ENCODE measurements at places on chromosomes 1 and 21.

GRCh38 chr1:205477759-205478247 is 22.0 kb upstream of the BLACAT1 start:
- no peak for DNase-seq

DNA sequence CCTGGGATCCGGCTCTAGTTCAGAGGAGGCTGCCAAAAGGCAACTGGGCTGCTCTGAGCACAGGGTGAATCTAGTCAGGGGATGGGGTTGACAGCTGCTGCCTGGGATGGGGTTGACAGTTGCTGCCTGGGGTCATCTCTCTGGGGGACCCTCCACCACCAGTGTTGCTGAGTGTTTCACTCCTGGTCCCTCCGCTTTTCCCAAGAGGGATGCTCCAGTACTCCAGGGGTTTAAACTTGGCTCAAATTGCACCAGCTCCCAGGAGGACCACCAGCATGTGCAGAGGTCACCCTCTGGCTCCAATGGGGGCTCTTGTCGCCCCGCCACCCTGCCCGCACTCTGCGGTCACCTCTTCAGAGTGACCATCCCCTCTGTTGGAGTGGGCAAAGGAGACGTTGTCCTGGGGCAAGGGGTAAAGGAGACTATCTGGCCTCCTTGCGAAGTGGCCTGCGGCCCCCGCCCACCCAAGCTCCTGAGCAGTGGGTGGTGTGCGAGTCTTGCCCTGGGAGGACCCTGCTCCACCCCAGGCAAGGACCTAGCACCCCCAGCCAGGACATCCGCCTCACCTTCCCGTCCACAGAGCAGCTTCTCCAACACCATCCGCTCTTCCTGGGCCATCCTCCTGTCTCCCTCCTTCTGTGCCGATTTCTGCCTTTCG is 52.6 kb downstream of the SIK1 start:
- DNase-seq: no peak

DNA sequence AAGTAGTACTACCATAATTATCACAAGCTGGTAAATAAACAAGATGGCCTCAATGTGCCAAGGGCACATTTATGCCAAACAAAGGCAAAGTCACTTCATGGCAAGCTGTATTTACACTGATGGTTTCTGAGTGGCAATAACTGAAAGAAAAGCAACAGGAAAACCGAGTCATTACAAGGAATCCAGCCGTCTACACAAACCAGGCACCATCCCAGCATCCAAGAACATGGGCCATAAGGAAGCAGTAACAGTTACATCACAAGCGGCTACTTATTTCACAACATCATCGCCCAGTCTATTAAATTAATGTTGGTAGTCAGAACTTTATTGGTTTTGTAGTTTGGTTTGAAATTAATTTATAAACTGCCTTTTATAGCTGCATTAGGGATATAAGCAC is 214.2 kb downstream of the RERE start:
- DNase-seq: no peak

DNA sequence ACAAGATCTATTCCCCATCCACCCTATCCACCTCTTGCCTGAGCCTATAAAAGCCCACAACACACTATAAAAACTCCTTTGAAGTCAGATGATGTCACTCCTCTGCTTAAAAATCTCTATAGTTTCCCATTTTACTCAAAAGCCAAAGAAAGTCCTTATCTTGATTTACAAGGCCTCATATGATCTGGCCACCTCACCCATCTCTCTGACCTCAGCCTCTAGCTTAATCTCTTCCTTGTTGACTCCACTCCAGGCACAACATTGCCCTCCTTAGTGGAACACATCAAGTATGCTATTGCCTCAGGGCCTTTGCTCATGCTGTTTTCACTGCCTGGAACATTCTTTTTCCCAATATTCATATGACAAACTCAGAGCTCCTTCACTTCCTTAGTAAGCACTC is 33.3 kb downstream of the ZNF281 start:
- no peak for DNase-seq

GRCh38 chr1:21297975-21298374 is 7.7 kb upstream of the ECE1 start:
- no peak for DNase-seq

GRCh38 chr1:185068341-185068740 is 23.0 kb downstream of the RNF2 start:
- no peak for DNase-seq

DNA sequence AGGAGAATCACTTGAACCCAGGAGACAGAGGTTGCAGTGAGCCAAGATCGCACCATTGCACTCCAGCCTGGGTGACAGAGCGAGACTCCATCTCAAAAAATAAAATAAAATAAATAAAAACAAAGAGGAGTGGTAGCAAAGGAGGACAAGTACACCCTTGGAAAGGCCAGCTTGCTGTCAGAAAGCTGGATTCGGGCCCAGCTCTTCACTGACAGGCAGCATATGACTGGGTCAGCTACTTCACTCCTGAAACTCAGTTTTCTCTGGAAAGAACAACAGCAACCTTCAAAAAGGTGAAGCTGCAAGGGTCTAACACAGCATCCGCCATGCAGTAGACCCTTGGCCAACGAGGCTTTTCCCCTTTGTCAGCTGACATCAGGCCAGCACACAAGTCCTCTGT is 156.0 kb upstream of the TIAM1 start:
- no peak for DNase-seq

GRCh38 chr1:27980216-27980845 is 20.6 kb downstream of the XKR8 start:
- no peak for DNase-seq

DNA sequence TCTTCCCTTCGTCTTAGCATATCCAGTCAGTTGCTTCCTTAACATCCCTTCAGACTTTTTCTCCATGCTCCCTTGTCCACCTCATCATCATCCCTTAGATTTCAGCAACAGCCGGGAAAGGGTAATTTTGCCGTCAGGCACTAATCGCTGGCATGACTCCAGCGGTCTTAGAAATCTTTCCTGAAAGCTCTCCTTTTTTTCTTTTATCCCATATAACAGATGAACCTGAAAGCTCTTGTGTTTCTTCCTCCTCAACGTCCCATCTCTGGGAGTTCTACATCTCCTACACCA is 10.4 kb upstream of the BOLA1 start:
- DNase-seq: no peak

- no peak for DNase-seq
Measured at GRCh38 chr1:27606708-27607238, 2.8 kb upstream of the AHDC1 start.

DNA sequence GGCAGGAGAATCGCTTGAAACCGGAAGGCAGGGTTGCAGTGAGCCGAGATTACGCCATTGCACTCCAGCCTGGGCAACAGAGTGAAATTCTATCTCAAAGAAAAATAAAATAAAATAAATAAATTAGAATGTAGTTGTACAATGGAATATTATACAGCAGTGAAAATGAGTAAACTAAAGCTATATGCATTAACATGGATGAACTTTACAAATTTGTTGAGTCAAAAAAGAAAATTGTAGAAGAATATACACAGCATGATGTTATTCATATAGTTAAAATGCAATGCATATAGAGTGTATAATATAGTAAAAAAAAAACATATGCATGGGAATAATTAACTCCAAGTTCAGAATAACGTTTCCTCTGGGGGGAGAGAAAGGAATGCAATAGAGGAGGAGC is 11.0 kb upstream of the NAV1 start:
- DNase-seq: no peak

DNA sequence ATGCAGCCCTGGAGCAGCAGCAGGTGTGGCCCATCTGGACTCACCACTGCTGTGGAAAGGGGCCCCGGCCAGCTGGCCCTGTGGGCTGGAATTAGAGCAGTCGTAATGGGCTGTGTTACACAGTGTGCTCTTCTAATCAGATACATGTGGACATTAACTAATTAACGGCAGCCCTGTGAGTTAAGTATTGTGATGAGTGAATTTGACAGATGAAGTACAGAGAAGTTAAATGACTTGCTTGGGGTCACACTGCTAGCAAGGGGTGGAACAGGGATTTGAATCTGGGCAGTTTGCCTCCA is 58.6 kb downstream of the MDM4 start:
- DNase-seq: no peak

GRCh38 chr1:204277563-204278219 is 63.9 kb upstream of the GOLT1A start:
- no peak for DNase-seq

DNA sequence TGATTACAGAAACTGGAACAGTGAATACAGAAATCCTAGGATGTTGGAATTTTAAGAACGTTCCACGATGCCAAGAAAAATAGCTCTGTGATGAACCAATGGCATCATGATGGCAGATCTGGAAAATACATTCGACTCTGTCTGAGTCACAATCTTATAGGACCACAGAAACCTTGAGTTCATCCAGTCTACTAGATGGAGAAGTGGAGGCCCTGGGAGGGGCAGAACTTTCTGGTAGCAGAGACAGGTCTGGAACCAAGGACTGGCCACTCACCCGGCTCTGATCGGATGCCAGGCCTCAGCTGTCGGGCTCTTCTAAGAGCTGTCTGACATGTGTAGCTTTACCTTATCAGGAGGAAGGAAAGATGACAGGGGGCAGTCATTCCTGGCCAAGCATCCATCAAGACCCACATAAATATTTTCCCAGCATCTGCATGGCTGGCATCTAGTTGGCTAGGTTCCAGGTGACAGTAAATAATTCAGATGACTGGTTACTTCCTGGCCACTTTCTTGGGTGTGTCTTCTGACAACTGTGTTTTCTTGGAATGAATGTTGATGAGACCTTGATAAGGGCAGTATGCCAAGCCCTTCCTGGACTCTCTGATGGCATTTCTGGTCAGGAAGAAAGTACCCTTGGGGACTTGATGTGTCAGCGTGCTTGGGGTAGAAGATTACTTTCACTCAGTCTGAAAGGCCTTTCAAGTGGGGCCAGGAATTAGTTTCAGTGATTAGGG is 72.6 kb upstream of the TRABD2B start:
- no peak for DNase-seq

- DNase-seq: no peak
Measured at GRCh38 chr1:54428837-54429518, 22.8 kb upstream of the SSBP3 start.

- DNase-seq: no peak
Measured at GRCh38 chr1:151803164-151803563, 2.1 kb downstream of the LINGO4 start.
